Inflammatory macrophage (primary cell): ENCODE measurements at places on chromosomes 3 and 15.

GRCh38 chr3:190092250-190092649 is 28.4 kb downstream of the P3H2 start:
- DNase-seq: peak; percentile 43

DNA sequence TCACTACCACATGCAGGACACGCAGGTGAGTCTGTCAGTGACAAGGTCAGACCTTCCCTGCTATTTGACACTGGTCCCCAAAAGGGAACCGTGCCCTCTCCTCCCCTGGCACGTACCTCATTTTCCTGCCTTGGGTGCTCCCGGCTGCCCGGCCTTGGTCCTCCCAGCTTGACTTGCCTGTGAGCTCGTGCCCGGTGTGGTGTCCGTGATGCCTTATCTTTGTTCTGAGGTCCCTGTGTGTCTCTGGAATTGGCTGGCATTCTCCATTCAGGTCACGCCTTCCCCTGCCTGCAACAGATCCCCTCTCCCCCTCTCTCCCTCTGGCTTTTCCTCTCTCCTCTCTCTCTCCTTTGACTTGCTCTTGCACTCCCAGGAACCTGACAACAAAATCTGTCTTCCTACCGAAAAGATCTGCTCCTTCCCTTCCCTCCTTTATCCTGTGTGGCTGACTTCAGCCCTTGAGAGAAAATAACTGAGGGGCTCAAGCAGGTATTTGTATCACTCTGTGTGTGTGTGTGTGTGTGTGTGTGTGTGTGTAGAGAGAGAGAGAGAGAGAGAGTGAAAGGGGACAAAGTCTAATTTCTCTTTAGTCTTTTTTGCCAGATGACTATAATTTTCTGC is at the start of gene MASP1:
TSS of gene MASP1 (minus strand) at position 226 of the 621 bp plus-strand sequence. CDS start at position 121, 105 bp downstream.
- DNase-seq: no peak

GRCh38 chr15:70762469-70763119 is 764 bp downstream of the UACA start:
- DNase-seq: no peak

- no peak for DNase-seq
These were observed 70.8 kb downstream of the SCN11A start for GRCh38 chr3:38980938-38981337.

GRCh38 chr3:30659270-30660130 is 53.1 kb downstream of the TGFBR2 start:
- DNase-seq: no peak

DNA sequence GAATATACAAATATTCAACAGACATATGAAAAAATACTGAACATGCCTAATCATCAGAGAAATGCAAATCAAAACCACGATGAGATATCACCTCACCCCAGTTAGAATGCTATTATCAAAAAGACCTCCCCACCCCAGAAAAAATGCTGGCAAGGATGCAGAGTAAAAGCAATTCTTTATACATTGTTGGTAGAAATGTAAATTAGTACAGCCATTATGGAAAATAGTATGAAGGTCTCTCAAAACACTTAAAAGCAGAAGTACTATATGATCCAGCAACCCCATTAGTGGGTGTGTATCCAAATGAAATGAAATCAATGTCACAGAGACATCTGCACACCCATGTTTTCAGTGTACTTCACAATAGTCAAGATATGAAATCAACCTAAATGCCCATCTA is 308.7 kb downstream of the CHST2 start:
- peak; percentile 12 for DNase-seq

DNA sequence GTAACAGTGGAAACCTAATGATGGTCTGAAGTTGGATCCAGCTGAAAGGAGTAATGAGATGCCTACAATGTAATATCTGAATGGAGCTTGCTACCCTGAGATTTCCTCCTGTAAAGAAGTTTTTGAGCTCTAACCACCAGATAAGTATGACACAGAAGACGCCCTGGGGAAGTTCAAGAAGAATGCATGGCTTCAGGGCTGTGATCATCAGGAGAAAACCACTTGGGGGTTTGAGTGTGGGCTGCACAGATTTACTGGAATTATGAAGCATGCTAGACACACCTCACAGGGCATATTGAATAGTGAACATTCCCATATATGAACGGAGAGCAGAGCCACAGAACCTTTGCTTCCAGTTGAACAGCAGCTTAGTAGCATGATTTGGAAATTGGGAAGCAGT is 10.6 kb upstream of the CCDC80 start:
- no peak for DNase-seq

- no peak for DNase-seq
These were observed 231.3 kb upstream of the ARHGEF26 start for GRCh38 chr3:153889905-153890334.

DNA sequence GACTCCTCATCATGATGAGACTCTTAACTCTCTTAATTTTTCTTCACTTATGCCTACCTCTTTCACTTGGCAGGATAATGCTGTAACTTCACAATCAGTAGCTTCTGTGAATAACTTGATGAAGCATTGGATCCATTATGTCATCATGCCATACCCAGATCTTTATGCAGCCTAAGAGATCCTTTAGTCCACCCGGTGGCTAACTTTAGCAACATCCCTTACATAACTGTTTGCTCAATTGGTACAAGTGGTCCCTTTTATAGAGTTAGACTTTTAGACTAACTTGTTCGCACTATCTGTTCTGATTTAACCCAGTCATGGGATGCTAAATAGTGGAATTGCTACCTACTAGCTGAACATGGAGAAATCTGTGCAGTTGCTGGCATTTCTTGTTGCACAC is 184.5 kb downstream of the USP13 start:
- peak; percentile 9 for DNase-seq

DNA sequence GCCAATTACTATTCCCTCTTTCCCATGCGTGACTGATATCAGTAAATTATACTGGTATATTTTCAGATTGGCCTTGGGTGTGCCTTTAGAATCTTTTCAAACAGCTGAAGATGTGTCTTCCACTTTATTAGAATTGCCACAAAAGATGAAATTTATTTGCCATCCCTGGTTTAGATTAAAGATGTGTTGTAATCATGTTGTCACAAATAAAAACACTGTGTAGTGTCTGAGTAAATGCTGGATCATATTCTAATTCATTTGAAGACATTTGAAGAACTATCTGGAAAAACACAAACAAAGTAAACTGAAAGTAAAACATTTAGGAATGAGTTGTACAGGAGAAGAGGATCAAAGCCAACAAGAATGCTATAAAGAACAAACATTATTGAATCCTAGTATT is 339.7 kb upstream of the COL8A1 start:
- DNase-seq: no peak

GRCh38 chr3:16064642-16065414 is 109.7 kb upstream of the GALNT15 start:
- peak; percentile 24 for DNase-seq

- DNase-seq: no peak
These were observed 72.0 kb downstream of the DHX30 start for GRCh38 chr3:47874913-47875312.

DNA sequence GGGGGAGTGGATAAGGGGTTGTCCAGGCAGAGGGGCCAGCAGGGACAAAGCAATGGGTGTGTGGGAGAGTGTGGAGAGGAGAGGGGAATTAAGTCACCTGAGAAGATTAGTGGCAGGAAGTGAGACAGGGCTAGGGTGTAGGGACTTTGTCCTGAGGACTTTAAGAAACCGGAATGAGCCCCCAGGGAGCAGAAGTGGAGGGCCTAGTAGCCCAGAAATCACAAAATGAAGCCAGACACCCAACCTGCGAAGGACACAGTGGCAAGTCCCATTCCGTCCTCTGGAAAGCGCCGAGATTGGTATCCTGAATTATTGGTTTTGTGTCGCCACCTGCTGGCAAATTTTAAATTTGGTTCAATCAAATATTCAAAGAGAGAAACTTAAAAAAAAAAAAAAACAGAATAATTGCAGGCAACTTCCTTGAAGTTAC is 78.0 kb upstream of the SLC25A36 start:
- DNase-seq: peak; percentile 80

DNA sequence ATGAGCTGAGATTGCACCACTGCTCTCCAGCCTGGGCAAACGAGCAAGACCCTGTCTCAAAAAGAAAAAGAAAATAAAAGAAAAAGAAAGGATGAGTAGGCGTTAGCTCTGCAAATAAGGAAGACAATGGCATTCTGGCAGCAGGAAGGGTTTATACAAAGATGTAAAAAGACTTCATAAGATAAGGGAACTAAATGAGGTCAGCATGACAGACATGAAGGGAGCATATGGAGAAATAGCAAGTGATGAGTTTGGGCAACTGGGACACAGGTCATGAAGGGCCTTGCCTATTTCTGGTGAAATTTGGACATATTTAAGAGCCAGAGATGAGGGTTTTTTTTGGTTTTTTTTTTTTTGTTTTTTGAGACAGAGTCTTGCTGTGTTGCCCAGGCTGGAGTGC is 24.5 kb downstream of the TMEM266 start:
- DNase-seq: peak; percentile 84

- peak; percentile 89 for DNase-seq
These were observed 72.1 kb downstream of the IL1RAP start for GRCh38 chr3:190585805-190586630.

DNA sequence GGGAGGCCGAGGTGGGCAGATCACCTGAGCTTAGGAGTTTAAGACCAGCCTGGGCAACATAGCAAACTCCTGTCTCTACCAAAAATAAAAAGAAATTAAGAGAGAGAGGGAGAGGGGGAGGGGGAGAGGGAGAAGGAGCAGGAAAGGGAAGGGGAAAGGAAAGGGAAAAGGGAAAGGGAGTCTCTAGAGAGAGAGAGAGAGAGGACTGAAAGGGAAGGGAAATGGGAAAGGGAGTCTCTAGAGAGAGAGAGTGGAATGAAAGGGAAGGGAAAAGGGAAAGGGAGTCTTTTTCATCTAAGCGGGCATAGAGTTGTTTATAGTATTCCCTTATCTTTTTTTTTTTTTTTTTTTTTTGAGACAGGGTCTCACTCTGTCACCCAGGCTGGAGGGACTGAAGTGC is 148.1 kb downstream of the NEO1 start:
- no peak for DNase-seq

DNA sequence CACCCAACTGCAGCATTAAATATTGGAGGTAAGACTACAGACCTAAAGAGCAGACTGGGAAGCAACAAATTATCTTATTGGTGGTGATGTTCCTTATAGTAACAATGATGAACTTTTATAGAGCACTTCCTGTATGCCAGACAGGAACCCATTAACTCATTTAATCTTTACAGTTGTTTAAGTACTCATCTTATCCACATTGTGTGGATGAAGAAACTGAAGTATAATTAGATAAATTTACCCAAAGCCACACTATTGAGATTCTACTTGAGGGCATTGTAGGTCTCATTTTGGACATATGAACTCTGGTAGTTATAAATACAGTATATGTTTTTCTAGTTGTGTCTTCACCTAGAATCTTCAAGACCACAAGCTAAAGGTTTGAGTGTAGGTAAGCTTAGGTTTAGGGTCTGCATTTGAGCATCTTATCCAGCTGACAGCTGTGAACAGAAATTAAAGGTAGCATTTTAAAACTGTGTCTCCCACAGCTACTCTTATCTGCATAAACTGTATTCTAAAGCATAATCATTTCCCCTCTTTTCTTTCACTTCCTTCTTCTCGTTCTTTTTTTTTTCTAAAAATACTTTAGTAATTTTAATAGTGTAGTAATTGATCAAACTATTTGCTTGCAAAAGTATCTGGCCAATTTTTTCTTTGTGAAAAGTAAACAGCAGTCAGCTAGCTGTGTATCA is 138.2 kb downstream of the UBE2E2 start:
- peak; percentile 26 for DNase-seq

- DNase-seq: no peak
These were observed 14.1 kb upstream of the SHISA5 start for GRCh38 chr3:48518069-48518468.

- no peak for DNase-seq
These were observed 33.7 kb upstream of the LIPC start for GRCh38 chr15:58398071-58398470.

DNA sequence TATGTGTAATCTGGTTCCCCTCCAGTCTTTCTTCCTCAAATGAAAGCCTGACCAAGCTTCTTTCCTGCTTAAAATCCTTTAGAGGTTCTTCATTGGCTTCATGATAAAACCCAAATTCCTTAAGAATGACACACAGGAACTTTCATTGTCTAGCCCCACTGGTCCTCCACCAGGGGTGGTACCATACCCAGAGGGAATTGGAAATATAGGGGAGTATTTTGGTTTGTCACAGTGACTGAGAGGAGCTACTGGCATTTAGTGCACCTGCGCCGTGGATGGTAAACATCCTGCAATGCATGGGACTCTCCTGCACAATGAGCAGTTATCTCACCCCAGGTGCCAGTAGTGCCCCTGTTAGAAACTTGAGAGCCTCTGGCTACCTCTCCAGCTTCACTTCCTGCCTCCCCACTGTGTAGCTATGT is 10.8 kb downstream of the ZWILCH start:
- DNase-seq: no peak

DNA sequence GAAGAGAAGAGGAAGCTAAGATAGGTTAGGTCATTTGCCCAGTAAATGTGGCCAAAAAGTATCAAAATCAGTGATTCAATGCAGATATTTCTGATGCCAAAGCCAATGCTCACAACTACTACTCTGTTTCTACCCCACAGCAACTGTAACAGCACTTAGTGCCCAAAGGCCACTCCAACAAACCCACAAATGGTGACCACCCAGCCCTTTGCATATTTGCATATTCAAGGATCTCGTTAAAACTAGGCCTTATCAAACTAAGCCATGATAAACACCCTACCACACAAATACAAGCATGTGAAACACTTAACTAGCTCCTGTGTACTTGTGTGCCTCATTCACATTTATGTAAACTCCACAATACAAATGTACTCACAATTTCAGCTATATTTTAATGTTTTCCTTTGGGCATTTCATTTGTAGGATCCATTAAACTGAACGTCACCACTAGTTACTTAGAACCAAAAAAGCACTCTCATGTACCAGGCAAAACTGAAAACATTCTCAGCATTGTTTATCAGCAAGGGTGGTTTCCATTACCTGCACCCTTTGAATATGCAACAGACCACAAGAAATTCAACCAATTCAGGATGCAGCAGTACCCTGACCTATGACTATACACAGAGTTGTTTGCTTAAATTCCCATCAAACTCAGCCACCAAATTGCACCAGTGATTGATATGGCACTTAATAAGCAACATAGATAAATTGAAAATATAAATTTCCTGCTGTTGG is 111.2 kb upstream of the STT3B start:
- no peak for DNase-seq

GRCh38 chr3:8493744-8494143 is 7.9 kb upstream of the LMCD1 start:
- DNase-seq: no peak

GRCh38 chr3:8324747-8325146 is 176.9 kb upstream of the LMCD1 start:
- peak; percentile 45 for DNase-seq

GRCh38 chr3:116148881-116149851 is 296.1 kb downstream of the LSAMP start:
- no peak for DNase-seq

GRCh38 chr3:112781599-112781998 is 65.1 kb downstream of the CD200R1L start:
- DNase-seq: no peak

DNA sequence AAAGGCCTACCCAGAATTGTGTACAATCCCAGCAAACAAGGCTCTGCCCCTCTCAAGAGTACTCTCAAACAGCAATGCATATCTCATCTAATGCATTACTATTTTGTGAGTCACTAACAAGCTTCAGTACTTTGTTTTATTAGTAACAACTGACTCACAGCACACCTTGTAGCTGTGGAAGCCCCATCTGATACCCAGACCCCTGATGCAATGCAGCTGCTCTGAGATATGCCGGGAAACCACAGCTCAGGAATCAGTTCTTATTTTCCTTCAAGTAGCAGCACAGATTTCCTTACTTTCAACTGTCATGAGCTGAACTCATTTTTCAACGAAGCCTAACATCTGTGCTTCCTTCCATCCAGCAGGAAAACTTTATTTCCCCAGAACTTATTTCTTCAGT is 37.8 kb downstream of the CCNL1 start:
- DNase-seq: no peak

GRCh38 chr15:73560501-73561117 is 72.6 kb downstream of the NPTN start:
- DNase-seq: peak; percentile 77
